GM13976 (cell line): ENCODE measurements at places on chromosomes 11 and 22.

DNA sequence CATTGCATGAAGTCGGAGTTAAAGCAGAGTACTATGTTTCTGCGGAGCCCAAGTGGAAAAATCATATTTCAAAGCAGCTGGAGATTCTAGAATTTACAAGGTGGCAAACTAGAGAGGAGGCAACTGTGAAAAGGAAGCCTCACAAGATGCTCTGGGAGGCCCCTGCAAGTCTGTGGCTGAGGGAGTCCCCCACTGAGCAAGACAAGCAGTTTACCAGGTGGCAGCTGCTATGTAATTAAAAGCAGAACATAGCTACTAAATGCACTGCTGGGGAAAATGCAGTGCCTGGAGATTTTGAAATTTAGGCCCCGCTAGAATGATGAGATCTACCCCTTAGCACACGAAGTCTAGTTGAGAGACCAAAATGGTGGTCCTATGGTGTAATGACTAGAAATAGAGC is 728.0 kb downstream of the OPCML start:
- DNase-seq: no peak

GRCh38 chr11:43515090-43515489 is 156.4 kb downstream of the TTC17 start:
- DNase-seq: peak; percentile 32

DNA sequence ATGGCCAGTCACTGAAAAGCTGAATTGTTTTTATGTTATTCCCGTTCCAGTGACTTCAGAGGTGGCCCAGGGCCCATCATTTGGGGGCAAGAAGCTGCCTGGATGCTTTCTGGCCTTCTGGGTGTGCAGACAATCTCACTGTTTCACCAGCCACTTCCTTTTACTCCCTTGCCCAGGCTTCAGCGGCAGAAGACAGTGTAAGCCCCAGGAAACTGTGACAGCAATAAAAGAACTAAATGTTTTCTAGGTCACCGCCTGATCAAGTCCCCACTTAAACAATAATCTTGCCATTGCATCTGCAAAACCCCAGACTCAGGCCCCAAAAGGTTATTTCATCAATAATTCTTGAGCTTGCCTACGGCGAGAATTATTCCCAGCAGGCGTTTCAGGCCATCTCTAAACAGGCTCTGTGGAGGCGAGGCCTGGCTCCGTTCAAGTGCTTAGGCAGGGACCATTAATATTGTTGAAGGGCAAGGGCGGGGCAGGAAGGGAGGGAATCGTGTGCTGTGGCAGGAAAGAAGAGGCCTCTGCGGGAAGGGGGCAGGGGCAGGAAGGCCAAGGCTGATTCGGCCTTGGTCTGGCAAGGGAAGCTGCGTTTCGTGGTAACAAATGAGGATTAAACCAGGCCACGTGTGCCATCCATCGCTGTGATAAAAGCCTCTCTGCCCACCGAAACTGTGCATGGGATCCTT is 252.3 kb downstream of the KIRREL3 start:
- no peak for DNase-seq

- DNase-seq: no peak
Observed at GRCh38 chr11:103995896-103996295, 40.5 kb upstream of the DDI1 start.

DNA sequence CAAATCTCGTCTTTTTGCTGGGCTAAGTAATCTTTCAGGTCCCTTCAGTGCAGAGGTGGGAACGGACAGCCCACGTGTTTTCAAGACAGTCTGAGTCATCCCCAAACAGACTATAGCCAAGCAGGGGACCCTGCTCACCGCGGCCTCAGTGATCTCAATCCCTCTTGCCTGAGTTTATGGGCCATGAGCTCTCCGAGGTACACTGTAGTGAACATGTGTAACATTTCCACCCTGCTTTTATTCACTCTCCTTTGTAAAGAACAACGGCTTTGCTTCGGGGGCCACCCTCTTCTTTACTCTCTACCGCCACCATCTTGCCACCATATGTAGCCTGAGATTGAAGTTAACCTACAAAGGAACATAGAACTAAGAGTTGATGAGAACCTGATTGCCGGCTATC is 11.5 kb upstream of the KCTD14 start:
- DNase-seq: no peak

DNA sequence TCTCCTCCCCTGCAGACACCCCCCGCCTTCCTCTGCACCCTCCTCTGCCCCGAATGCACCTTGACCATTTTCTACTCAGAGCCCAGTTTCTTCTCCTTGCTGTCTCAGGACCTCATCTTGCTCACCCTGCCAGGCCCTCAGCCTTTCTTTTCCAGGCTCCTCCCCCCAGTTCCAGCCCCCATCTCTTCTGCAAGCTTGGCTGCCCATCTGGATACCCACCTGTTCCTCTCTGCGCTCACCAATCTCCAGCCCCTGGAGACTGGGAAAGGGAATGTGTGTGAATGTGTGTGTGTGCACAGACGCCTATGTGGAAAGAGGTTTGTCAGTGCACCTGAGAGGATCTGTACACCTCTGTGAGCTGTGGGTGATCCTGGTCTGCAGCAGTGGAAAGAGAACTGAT is 36.4 kb downstream of the SLC22A12 start:
- DNase-seq: no peak

GRCh38 chr11:2778630-2779498 is 79.1 kb upstream of the KCNQ1OT1 start:
- no peak for DNase-seq

DNA sequence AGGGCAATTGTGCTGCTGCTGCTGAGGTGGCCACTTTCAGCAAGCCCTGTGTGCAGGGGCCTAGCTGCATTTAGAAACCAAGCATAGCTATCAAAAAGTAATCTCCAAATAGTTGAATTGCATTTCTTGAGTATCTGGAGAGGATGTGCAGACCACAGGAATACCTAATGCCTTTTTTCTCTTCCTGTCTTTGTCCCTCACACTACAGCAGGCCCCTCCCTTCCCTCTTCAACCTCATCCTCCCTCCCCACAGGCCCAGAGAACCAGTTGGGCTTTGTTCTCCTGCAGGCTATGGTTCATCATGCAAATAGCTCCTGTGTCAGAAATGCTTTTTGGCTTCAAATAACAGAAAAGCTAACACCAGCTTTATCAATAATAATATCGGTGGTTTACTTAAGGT is 47.7 kb downstream of the DKK3 start:
- DNase-seq: no peak

DNA sequence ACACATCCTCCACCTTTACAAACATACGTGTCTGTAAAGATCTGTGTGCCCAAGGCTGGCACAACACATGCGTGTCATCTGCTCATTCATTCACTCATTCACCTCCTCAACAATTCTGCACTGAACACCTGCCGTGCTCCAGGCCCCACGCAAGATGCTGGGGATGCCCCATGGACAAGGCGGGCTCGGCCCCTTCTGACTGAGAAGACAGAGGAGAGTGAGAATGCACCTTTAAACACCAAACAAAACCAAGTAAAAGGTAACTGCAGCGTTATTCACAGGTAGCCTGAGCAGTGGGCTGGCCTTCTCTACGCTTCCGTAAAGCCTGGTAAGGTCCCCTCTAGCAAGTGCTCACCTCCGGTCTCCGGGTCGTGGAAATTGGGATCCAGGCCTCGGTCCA is 142.8 kb downstream of the SHANK2 start:
- DNase-seq: no peak

DNA sequence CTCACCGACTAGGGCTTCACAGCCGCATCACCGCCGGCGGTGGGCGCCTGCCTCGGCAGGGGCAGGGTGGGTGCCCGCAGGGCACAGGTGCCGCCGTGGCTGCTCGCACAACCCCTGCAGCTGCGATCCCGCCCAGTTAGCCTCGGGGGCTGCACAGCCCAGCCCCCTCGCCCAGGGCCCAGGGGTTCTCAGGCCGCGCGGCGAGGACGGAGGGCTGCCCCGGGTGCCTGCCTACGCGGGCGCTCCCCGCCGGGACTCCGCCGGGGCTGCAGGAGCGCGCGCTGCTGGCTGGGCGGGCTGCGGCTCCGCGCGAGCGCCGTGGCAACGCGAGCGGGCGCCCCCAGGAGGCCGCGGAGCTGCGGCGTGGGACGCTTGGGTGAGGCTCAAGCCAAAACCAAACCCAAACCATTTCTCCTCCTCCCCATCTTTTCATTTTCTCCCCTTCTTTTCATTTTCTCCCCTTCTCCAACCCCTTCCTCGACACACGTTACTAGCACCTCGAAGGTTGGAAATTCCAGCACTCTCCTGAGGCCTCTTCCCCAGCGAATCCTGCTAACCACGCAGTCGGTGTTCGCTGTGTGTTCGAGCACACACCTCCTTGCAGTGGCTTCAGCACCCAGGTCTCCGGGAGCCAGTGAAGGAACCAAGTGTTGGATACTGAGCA is at the start of gene MICAL3:
TSS of gene MICAL3 (minus strand) at position 286 of the 664 bp plus-strand sequence. CDS start 117,749 bp downstream, outside the sequence.
- DNase-seq: peak; percentile 92

DNA sequence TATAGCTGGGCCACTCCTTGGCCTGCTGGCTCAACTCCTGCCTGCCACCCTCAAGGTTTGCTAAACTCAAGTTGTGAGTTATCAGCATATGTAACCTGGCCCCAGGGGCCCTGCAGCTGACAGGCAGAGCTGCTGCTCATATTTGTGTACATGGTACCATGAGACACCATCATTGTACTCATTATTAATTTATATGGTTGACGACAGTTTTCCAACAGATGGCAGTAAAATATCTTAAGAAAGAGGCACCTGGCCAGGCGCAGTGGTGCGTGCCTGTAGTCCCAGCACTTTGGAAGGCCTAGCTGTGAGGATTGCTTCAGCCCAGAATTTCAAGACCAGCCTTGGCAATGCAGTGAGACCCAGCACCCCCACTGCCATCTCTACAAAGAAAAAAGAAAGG is 11.4 kb upstream of the DENND5A start:
- no peak for DNase-seq

GRCh38 chr11:59106363-59107336 is at the start of gene FAM111B:
Gene FAM111B, plus strand, starts transcription at chr11:59107237. Its CDS starts 2,389 bp downstream, at chr11:59109626.
- DNase-seq: peak; percentile 84

GRCh38 chr11:65207918-65208784 is 26.4 kb downstream of the CAPN1 start:
- DNase-seq: no peak

GRCh38 chr11:44176546-44177213 is 81.2 kb downstream of the EXT2 start:
- no peak for DNase-seq

GRCh38 chr11:103295704-103296103 is 186.5 kb downstream of the DYNC2H1 start:
- DNase-seq: no peak

GRCh38 chr11:111422494-111423249 is 43.6 kb upstream of the POU2AF1 start:
- peak; percentile 62 for DNase-seq

- no peak for DNase-seq
Observed at GRCh38 chr11:107706531-107706930, 5.3 kb downstream of the SLN start.

- DNase-seq: no peak
Observed at GRCh38 chr11:97445561-97445960, 1055.7 kb downstream of the JRKL start.

DNA sequence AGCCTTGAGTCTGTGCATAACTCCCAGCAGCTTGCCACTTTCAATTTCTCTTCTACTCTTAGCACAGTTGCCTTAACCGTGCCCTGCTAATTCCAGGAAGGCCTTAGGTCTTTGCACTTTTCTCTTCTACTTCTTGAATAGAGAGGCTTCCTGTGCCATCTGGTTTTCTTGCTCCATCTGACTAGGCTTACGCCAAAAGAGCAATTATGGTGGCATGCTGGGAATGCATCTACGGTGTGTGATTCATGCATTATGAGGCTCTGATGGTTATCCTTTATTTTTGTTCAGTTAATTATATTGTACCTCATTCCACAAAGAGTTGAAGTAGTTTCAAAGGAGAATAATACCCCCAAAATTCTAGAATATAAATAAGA is 29.4 kb downstream of the SIK2 start:
- DNase-seq: no peak

DNA sequence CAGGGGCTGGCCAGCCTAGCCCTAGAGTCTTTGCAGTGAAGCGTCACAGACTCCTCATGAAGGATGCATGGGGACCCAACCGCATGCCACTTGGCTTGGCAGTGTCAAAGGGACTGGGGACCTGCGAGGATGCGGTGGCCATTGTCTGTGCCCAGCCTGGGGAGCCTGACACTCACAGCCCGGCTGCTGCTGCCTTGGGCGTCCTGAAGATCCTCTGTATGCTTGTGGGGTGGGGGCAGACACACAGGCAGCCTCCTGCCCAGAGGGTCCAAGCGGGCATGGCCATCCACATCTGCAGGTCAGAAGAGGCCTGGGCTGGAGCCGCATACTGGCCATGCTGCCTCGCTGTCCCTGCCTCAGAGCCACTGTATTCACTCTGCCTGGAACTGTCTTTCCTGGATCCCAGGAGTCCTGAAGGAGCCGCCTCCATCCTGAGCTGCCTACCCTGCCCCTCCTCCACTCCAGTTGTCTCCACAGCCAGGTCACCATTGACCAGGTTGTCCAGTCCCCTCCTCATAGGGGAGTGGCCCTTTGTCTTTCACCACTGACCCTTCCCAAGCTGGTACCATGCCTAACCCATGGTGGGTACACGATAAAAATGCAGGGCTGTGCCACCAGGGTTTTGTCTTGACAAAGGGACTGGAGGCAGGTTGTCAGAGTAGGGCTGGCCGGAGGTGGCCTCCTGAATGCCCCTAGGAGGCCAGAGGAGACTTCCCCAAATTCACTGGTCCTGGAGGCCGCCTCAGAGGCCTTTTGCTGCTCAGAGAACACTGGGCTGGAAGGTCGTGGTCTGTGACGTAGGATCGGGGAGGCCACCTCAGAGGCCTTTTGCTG is 107.0 kb downstream of the KCNQ1OT1 start:
- peak; percentile 16 for DNase-seq

- no peak for DNase-seq
Observed at GRCh38 chr11:75574698-75575602, 12.9 kb downstream of the SERPINH1 start.

DNA sequence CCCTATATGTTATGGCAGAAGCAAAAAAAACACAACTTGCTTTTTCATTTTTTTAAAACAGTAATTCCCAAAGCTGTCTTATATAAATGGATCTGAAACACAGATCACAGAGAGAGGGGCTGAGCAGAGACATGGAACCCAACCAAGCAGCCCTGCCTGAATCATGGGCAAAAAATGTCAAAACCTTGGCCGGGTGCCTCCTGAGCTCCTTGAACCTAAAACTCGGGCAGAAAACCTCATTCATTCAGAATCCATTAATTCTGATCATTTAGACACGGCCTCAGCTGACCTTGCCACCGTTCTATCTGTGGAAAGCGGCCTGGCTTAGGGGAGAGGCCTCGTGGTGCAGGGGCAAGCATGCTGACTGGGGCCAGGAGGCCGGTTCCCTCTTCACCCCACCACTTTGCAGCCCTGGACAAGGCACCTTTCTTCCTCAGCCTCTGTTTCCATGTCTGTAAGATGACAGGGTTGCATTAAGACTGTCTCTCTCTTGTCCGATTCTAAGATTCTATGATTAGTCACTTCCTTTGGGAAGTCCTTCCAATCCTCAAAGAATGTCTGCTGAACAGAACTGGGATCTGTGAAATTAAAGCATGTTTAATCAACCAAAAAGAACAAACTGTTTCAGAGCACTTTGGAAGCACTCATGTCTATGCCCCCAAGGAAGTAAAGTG is 26.0 kb downstream of the TENM4 start:
- DNase-seq: no peak
